Chondrocyte (in vitro differentiated cells): ENCODE measurements at places on chromosomes 13 and 19.

DNA sequence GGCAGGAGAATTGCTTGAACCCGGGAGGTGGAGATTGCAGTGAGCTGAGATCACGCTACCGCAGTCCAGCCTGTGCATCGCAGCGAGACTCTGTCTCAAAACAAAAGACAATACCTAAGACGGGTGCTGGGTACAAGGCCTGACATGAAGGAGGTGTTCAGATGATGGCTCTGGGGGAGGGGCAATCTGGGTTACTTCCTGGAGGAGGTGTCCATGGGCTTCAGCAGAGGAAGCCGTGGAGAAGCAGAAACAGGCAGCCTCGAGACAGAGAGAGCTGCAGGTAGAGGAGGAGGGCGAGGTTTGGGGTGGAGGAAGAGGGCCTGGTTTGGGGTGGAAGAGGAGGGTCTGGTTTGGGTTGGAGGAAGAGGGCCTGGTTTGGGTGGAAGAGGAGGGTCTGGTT, 3.6 kb downstream of the MISP start:
- no peak for DNase-seq

DNA sequence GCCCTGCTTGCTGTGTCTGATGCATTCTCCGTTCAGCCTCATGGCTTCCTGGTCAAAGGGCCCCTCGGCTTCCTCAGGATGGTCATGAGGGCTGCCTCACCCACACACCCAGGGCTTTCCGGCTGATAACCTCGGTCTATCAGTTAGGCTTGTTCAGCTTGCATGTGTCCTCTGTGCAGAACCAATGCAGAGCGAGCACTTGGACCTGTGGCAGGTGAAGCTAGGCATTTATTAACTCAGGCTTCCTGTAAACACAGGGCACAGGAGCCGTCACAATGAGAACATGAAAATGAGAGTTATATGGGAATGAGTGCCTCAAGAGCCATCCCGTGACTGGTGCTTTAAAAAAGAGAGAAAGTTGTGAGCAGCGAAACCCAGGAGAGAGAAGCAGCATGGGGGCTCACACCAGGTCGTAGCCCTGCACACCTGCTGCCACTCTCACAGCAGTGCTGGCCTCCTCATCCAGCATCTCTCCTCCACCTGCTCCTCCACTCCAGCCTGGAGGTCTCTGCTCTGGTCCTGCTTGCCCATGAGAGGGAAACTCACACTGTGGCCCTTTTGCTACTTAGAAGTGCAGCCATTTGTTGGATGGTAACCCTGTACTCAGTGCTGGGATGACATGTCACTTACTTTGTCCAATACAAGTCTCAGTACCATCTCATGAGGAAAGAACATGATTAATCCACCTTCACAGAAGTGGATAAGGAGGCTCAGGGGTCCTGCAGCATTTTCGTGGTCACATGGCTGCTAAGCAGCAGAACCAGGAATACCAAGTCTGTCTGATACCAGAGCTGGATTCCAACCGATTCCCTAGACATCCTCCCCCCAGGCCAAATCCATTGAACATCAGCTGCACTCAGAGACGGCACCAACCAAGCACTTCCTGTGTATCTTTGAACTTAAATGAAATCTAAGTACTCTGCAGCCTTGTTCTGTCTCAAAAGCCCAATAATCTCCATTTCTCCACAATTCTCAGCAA, 50.5 kb upstream of the IRS2 start:
- no peak for DNase-seq

DNA sequence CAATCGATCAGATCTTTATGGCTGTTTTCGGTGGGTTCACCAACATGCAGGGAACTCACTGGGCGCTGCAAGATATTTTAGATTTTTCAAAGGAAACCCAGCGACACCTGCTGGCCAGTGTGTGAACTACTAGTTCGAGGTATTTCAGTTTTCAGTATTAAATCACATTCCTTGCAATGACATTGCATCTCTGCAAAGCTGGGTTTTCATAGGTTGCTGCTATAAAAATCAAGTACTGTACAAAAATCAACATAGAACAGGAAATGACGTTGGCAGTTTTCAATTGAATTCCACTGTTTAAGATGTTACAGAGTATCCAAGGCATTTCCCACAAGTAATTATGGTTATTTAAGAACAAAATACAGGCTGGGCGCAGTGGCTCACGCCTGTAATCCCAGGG, 17.6 kb downstream of the LIG1 start:
- no peak for DNase-seq

GRCh38 chr19:40277356-40278059, 7.6 kb downstream of the AKT2 start:
- peak; percentile 61 for DNase-seq

DNA sequence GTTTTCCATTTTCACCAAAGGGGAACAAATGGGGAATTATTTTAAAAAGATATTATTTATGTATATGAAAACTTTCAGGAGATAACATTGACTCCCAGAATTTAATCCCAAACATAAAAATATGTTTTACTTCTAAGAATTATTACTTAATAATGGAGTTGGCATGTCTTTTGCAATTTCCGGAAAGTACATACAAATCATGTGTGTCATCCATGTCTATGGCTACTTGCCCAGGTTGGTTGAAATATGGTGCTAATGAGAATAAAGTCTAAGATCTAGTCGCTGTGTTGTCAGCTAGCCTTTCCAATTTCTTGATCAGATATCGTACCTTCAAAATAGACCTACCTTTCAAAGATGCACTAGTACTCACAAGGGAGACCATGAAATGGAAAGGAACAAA, 1003.2 kb upstream of the PCDH20 start:
- no peak for DNase-seq

- DNase-seq = peak; percentile 72
Measured at GRCh38 chr19:46602392-46603194, 1.5 kb downstream of the CALM3 start.

DNA sequence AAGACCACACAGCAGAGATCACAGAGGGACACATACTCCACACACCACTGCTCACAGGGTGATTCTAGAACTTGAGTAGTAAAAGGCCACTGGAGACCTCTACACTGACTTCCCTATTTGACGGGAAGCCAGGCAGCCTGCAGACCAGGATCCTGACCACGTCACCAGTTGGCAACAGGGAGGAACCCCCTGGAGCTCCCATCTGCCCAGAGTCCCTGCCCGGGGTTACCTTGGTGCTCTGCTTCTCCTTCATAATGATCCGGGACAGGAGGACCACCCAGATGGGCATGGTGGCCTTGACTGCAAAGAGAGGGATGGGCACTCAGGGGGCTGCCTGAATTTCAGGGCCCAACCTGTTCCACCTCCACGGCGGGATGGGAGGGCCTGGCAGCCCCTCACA, 932 bp downstream of the SLC35E1 start:
- DNase-seq = no peak

GRCh38 chr13:98575009-98575903, 1.7 kb downstream of the STK24 start:
- DNase-seq = no peak

GRCh38 chr13:100436099-100436498, 152.5 kb downstream of the GGACT start:
- DNase-seq = no peak

DNA sequence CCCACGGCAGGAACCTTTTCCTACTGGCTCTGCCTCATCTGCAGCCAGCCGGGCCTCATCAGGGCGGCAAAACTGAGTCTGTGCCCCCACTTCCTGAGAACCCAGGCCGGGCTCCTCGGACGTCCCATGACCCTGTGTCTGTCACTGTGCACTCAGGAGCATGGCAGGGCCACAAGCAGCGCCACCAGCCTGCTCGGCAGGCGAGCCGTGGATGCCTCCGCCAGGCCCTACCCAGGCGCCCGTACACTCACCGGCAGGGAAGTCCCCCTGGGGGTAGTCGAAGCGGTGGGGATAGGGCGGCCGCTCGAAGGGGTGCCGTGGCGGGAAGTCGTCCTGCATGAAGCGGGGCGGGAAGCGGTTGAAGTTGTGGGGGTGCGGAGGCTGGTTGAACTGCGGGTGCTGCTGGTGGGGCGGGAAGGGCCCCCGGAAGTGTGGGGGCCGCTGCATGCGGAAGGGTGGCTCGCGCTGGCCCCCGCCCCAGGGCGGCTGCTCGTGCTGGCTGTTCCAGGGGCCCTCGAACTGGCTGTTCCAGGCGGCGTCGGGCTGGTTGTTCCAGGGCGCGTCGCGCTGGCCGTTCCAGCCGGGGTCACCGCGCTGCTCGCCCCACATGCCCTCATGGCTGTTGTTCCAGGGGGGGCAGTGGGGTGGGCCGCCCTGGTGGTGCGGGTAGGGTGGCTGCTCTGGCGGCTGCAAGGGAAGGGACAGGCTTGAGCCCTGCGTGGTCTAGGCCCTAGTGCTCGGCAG, 17.1 kb downstream of the CHERP start:
- DNase-seq = peak; percentile 94

GRCh38 chr19:53147645-53148044, 11.2 kb downstream of the ZNF347 start:
- no peak for DNase-seq

- DNase-seq = no peak
Measured at GRCh38 chr19:336067-336614, 8.5 kb downstream of the MIER2 start.

GRCh38 chr13:107942030-107942617, 273.2 kb downstream of the LIG4 start:
- no peak for DNase-seq

- no peak for DNase-seq
Measured at GRCh38 chr13:69706807-69707206, 400.8 kb upstream of the ATXN8OS start.

DNA sequence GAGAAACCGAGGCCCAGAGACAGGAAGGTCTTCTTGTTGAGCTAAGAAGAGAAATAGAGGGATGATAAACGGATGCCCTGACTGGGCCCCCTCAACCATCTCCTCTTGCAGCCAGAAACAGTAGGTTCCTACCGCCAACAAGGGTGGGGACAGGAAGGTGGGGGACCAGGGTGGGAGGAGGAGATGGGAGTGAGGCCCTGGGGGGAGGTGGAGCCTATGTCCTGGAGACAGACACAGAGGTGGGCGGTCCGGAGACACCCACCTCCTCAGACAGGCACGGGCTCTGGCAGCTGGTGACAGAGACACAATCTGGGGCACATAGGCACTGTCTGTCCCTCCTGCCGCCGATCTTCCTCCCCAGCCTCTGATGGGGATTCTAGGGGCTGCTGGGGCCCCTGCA, 16.9 kb downstream of the GADD45B start:
- no peak for DNase-seq

GRCh38 chr13:101915331-101915730, 462.9 kb downstream of the ITGBL1 start:
- no peak for DNase-seq

GRCh38 chr13:51025245-51025905, 85.7 kb downstream of the C13orf42 start:
- no peak for DNase-seq

DNA sequence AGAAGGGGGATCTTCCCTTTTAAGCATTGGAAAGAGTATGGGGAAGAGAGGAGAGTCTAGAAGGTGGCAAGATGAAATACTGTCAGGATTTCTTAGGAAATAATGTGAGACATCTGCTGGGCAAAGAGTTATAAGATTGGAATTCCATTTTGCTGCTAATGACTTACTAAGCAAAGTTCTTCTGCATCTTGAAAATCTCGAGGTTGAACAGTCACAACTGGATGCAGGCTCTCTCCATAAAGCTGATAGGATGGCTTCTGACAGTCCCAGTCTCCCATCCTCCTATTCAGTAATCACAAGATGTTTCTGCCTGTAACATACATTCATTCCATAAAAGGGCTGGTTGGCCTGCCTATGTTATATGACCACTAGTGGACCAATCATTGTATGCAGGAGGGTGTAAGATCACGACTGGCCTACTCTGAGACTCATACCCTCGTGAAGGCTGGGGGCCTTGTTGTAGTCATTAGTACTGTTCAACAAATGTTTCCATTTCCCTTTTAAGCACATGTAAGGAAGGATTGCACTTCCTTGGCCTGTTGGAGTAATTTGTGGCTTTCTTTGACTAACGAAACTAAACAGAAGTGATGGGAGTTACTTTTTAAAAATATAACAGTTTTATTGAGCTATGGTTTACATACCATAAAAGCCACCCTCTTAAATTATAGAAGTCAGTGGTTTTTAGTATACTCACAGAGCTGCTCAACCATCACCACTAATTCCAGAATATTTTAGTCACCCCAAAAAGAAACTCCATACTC, 45.0 kb upstream of the TDRD3 start:
- no peak for DNase-seq

GRCh38 chr19:48770734-48771472, 15.6 kb downstream of the FGF21 start:
- DNase-seq = no peak

DNA sequence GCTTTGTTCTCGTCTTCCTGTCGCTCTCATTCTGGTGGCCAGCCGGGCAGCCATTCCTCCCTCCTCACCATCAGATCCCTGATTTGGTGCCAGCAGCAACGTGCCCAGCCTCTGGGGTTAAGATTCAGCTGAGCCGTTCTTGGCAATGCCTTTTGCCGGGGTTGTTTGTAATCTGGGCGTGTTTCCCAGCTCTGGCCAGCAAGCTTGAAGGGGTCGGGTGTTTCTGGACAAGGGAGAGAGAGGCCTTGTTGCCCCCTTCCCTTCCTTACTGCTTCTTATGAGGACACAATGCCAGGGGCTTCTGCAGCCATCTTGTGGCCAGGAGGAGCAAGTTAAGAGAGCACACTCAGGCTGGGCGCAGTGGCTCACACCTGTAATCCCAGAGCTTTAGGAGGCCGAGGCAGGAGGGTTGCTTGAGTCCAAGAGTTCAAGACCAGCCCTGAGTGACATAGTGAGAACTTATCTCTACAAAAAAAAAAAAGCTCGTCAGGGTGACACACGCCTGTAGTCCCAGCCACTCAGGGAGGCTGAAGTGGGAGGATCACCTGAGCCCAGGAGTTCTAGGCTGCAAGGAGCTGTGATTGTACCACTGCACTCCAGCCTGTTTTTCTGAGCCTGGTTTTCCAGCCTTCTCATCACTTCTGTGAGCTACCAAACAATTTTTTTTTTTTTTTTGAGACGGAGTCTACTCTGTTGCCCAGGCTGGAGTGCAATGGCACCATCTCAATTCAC, 10.7 kb upstream of the CRTC1 start:
- no peak for DNase-seq

GRCh38 chr13:101706651-101707050, 254.2 kb downstream of the ITGBL1 start:
- no peak for DNase-seq

DNA sequence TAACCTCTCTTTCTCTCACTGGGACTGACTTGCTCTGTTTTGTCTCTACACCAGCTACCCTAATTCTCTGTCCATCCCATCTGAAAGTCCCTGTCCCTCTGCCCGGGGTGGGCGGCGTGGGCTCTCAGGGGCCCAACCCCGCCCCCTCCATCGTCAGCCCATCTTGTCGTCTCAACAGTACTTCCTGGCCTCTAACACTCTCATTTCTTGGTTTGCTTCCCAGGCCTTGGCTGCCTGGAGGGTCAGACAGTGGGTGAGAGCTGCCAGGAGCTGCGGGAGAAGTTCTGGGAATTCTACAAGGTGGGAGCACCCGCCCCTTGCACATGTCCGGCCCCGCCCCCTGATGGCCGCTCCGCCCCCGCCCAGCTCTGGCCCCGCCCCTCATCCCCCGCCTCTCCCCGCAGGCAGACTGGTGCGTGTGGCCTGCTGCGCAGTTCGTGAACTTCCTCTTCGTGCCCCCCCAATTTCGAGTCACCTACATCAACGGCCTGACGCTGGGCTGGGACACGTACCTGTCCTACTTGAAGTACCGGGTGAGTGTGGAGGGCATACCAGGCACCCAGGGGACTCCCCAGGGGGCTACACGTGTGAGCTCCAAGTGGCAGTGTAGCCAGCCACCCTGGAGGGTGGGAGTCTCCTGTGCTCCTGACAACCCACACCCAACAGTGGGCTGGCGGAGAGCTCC, 1.7 kb downstream of the MPV17L2 start:
- no peak for DNase-seq

GRCh38 chr13:105031306-105031705, 1504.2 kb downstream of the EFNB2 start:
- no peak for DNase-seq
